ENCODE measurements at places on chromosomes 11 and 22.

GRCh38 chr11:2277008-2277346 is 6.6 kb upstream of the ASCL2 start:
- DNase-seq, result no peak

GRCh38 chr11:62513626-62514025 is 33.0 kb downstream of the AHNAK start:
- no peak for DNase-seq

DNA sequence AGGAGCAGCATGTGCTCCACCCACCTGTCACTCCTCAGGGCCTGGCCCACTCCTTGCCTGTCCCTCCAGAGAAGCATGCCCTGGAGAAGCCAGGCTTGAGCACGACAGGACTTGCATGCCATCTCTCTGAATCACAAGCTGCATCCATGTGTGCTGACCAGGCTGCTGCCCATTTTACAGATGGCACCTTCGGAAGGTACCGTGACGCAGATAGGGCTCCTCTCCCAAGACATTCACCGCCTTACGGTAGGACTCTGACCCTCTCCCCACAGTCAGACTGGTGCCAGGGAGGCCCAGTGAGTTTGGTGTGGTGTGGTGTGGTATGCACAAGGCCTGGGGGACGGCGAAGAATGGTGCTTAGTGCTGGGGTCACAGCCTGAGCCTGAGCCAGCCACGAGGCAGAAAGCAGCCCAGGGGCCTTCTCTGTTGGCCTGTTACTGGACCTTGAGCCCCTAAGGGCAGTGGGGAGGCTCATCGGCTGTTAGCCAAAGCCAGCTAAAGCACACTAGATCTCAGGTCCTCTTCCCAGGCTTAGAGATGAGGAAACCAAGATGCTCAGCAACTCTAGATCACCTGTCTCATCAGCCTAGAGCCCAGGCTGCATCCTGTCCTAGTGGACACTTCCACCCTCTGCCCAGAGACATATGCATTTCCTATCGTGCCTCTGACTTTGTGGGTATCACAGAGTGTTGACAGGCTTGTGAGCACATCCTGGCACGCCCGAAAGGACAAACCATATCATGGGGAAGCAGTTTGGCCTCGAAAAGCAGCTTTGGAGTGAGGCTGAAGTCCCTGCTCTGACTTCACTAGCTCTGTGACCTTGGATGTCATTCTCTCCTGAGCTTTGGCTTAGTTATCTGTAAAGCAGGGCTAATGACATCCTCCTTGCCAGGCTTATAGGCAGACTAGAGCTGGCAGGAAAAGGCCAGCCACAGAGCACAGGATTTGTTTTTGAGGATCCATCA is 17.8 kb downstream of the CYB5R2 start:
- DNase-seq, result no peak

GRCh38 chr22:37999640-38000272 is 15.4 kb upstream of the SOX10 start:
- no peak for DNase-seq

DNA sequence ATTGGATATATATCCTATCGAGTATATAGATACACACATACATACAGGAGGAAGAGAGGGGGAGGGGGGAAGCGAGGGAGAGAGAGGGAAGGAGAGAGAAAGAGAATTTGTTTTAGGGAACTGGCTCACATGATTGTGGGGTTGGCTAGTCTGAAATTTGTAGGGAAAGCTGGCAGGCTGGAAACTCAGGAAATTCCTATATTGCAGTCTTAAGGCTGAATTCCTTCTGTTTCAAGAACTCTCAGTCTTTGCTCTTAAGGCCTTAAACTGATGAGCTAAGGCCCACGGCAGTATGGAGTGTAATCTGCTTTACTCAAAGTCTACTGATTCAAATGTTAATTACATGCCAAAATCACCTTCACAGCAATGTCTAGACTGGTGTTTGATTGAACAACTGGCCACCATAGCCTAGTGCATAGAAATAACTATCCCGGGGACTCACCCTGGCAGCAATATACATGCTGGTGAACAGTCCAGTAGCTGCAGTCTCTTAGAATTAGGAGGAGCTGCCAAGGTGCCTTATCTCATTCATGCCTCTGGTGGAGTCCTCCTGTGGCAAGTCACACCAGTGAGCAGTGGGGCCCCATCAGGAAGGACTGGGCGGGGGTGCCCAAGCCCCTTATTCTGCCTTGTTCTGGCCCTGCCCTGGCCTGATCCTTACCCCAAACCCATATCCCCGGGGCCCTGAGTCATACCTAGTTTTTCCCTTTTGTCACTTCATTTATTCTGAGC is 59.7 kb upstream of the AMPD3 start:
- DNase-seq, result no peak

GRCh38 chr11:2929950-2930703 is 907 bp upstream of the PHLDA2 start:
- no peak for DNase-seq

DNA sequence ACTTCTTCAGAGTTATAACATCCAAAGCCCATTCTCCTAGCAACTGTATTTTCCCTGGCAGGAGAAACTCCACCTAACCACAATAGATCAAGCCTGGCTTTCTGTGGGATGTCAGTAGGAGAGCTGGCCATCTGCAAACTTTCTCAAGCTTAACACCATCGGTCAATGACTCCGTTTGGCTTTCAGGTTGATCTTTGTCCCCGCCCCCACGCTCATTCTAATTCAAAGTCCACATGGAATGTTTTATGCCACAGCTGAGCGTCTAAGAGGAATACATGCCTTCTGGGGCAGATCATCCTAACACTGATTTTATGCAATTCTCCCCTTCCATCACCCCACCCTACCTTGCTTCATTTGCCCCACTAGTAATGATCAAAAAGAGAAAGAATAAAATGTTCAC is 4.8 kb downstream of the GVQW3 start:
- DNase-seq, result no peak

DNA sequence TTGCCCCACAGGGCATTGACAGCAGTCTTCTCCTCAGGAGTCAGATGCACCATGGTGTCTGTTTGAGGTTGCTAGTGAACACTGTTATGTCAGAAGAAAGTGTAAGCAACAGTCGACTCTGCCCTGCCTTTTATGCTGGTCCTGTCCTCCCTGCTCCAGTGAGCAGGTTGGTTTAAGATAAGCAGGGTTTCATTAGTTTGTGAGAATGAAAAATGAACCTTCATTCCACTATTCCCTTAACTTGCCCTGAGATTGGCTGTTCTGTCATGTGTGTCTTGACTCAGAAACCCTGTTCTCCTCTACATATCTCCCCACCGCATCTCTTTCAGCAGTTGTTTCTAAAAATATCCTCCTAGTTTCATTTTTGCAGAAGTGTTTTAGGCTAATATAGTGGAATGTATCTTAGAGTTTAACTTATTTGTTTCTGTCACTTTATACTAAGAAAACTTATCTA is at the start of gene HBD:
Gene HBD, minus strand, starts transcription at position 103 of the 454 bp plus-strand sequence. Its CDS starts 50 bp downstream, at position 53.
- no peak for DNase-seq

DNA sequence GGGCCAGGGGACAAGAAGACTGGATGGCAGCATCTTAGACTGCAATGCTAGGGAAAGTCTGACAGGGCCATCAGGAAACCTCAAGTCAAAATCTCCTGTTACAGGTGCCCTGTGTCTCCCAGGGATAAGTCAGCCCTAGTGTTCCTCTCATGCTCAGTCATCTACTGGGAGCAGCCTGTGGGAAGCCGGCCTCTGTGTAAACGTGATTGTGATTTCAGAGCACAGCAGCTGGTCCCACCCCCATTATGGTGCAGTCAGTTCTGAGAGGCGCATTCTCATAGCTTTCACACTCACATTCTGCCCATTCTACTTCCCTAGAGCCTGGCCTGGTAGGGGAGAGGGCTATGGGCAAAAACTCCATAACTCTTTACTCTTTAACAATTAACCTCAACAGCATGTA is 7.2 kb upstream of the SLN start:
- no peak for DNase-seq

DNA sequence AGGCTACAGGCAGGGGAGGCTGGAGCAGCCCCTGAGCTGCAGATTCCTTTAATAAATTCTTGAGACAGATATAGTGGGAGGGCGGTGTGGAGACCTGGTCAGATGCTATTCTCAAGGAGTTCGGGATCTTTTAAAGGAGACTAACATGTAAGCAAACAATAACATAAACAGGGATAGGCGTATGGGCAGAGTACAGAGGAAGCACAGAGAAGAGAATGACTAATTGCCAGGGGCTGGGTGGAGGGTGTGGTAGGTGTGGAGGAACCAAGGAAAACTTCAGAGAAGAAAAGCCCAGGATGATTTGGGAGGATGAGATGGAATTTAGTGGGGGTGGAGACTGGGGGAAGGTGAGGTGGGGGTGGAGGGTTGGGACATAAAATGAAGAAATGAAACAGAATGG is 9.7 kb upstream of the HEPHL1 start:
- DNase-seq, result no peak

- DNase-seq, result no peak
Measured at GRCh38 chr11:86874304-86875056, 74.1 kb downstream of the PRSS23 start.

GRCh38 chr11:110566577-110566976 is 136.8 kb downstream of the FDX1 start:
- no peak for DNase-seq

DNA sequence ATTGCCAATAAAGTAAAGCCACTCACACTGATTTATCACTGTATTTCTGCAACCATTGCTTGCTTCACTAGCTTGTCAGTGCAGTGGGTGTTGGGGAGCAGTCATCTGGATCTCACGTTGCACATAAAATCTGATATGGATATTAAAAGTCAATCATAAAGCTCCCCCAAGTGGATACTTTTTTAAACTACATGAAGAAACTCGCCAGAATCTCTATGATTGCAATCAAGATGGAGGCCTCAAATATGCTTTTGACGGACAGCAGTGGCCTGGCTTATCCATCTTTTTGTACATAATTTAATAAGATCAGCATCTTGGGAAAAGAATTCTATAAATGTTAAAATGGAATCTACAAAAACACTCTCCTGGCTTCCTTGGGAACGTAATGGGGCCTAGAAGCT is 137.7 kb downstream of the WT1 start:
- DNase-seq, result no peak

DNA sequence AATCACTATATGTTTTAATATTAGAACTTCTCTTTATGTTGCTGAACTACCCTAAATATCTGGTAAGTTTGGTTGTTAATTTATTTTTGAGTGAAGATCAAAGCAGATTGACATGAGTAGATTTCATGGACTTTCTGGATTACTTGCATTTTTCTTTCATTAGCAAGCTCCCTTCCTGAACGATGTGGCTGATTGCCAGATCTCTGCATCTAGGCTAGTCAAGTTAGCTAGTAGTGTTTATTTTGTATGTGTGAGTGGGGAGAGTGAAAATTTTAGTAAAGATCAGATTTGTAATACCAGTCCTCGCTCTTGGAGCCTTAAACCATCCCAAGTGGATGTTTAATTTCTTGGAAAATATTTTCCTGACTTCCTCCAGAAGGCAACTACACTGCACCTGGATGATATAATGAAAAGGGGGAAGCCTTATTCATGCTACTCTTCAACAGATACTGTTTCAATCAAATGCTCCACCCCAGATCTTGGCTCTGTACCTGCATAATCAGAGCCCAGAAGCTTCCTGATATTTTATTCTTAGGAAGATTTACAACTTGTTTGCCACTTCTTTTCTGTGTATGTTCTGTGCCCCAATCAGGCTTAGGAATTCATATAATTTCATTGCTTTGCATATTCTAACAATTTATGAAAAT is 143.2 kb upstream of the GRIA4 start:
- no peak for DNase-seq
